Stimulated activated CD8-positive, alpha-beta memory T cell treated with anti-CD3 and anti-CD28 coated beads, Interleukin-7, amount 100 ng/mL, for 1 hour (primary cell): ENCODE measurements at places on chromosomes 7 and 10.

DNA sequence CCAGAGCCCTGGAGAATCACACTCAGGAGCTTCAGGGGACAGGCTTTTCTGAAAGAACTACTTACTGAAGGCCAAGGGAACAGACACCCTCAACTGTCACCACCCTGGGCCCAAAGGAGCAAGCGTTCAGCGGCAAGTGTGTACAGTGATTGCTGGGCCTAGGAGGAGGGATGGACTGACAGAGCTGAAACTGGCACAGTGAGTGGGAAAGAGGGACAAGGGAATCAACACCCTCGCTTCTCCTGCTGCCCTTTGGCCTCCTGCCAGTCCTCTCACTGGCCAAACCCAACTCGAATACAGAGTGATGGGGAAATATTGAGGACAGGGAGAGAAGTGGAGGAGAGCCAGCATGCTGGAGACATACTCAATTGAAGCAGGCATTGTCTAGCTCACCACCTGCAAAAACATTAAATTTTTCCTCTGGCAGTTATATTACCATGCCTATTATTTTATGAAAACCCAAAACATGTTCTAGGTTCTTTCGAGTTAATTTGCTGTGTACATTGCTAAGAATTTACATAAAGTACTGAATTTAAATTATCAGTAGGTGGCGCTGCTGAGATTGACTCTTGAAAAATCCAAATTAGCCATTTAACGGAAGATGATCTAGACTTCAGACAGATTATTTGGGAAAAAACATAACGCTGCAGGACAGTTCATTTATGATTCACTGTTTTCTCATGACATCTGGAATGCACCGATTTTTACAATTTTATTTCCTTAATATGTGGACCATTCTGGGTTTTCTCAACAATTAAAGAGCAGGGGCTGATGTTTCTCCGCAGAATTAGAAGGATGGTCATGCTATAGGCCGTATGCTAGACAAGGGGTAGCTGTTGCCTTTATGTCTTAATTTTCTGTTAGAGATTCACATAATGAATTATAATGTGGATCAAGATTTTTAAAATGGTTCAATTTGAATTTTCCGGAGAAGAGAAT, 14.7 kb upstream of the TMEM236 start:
- DNase-seq = no peak

DNA sequence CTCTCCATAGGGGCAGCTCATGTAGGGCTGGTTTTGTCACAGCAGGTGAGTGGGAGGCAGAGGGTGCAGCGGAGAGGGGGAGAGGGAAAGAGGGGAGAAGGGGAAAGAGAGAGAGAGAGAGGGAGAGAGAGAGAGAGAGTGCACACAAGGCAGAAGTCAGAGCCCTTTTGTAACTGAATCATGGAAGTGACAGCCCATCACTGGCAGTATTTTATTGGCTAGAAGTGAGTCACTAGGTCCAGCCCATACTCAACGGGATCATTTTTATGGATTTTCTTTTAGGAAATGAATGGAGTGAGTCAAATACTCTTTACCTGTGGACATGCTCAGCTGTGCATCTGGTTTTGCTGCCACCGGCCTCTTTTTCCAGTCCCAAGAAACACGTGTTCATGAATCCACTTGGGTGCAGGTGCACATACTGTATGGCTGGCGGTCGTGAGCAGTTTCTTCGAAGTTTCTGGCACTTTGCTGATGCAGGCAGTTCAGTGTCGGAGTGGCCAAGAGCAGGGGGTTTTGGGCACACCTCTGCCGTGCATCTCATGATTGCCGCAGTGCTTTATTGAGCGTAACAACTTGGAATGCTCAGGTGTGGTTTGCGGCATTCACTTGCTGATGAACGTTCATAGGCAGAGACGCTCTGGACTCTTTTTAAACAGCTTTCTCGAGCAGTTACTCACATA, 40.3 kb downstream of the DOCK1 start:
- DNase-seq = no peak

- DNase-seq = no peak
Measured at GRCh38 chr10:28253169-28253785, 49.6 kb downstream of the MPP7 start.

- DNase-seq = no peak
Measured at GRCh38 chr7:7522421-7522820, 13.3 kb downstream of the COL28A1 start.

GRCh38 chr7:65477326-65477725, 103.7 kb downstream of the ZNF92 start:
- no peak for DNase-seq

DNA sequence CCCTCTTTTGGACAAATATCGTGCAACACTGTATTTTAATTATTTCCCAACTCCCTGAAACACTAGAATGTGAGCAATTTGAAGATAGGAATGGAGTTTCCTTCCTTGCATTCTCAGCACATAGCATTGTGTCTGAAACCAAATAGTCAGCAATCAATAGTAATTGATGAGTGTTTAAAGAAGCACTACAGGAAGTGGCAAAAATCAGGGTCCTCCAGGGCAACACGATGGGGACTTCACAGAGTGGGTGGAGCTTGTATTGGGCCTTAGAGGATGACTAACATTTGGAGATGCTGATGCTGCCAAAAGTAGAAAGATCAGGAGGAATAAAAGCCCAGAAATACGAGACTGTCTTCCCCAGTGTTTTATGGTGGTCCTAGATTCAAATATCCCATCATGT, 94.9 kb downstream of the NPSR1 start:
- DNase-seq = no peak

GRCh38 chr7:12092499-12093130, 118.5 kb upstream of the TMEM106B start:
- DNase-seq = no peak

DNA sequence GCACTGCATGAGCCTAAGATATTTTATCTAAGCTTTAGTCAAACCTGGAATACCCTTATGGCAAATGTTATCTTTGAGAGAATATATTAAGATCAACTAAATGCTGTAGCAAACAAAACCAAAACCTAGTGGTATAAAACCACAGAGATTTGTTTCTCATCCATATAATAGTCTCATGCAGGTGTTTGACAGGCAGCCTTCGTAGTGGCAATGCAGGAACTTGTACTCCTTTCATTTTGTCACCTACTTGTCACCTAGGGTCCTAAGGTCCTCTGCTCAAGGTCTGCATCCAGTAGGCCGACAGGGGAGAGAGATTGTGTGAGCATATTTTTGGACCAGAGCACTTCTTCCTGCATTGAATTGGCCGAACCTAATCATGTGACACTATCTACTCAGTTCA, 352.6 kb downstream of the GPR37 start:
- DNase-seq = no peak

GRCh38 chr7:150898475-150899011, 46.2 kb downstream of the AOC1 start:
- peak; percentile 54 for DNase-seq

DNA sequence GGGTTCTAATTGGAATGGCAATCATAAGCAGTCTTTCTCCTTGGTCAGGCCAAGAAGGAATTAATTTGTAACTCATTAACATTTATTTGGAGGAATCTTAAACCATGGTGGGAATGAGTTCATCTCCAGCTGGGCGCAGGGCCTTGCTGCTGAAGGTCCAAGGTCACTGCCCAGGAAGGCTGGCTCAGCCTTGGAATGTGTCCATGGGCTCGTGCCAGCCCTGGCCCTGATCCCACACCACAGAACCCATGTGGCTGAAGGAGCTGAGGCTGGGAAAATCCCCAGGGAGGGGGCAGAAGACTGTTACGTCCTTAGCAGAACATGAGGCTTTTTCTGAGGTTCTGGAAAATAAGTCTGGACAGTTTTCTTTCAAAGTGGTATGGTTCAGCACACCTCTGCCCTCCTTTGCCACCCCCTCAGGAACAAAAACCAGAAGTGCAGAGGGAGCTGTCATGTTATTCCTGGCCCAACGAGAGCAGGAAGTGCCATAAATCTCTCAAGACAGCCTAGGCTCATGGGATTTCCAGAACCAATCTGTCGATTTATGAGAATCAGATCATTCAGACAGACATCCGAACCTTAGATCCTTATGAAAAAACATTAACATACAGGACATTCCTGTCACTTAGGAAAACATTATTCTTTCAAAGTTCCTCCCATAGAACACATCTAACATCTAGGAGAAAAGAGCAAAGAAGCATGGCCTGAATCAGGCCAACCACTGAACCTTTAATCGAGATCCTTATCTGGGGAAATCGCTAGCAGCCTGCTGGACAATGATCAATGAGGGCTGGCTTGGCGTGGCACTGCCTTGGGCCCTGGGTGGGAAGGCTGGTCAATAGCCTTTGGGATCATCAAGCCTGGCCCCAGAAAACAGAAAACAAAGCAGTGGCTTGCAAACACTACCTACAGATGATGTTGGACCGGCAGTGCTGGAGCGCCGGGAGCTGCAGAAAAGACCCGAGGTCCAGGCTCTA, 134.3 kb downstream of the TAX1BP1 start:
- DNase-seq = no peak

GRCh38 chr10:117212176-117212575, 14.9 kb downstream of the KCNK18 start:
- DNase-seq = no peak

DNA sequence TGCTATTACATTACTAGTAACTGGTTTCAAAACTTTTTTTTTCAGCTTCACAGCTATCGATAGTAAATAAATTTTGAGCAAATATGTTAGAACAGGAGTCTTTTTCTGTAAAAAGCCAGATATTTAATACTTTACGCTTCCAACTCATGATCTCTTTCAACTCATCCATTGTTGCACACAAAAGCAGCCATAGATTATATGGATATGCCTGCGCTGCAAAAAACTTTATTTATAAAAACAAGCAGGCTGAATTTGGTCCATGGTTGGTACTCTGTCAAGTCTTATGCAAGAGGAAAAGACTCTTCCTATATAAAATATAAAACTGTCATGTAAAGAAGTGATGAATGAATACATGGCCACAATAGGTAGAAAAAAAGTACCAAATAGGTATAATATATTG, 31.1 kb downstream of the WASL start:
- DNase-seq = no peak

DNA sequence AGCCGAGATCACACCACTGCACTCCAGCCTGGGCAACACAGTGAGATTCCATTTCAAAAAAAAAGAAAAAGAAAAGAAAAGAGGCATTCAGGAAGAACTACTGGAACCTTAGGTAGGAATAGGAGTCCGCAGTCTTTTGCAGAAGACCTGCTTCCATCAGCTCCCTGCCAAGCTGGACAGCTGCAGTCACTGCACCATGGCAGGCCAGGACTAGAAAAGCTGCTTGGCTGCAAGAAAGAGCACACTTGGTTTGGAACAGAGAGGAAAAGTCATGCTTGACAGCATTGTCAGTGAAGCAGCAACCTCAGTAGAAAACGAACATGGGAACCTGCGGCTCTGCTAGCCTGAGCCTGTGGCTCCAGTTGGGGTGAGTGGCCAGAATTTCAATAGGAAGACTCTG, 104.3 kb downstream of the MARCHF5 start:
- no peak for DNase-seq

DNA sequence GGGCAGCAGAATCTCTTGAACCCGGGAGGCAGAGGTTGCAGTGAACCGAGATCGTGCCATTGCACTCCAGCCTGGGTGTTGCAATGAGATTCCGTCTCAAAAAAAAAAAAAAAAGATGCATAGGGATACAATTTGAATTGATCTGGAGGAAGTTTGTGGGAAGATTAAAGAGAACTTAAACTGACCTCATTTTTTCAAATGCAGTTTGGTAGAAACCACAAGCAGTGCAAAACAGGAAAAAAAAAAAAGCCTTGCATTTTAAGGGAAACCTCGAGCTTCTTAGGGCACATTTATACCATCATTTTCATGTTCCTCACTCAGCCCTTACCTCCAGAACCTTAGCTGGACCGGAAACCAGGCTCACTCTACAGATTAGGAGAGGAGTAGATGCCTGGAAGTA, 2.8 kb downstream of the KCTD7 start:
- DNase-seq = no peak

GRCh38 chr7:76358481-76359110, at the start of gene YWHAG:
Gene YWHAG (minus strand): TSS chr7:76358991. CDS start chr7:76358808, 183 bp downstream.
- peak; percentile 79 for DNase-seq

DNA sequence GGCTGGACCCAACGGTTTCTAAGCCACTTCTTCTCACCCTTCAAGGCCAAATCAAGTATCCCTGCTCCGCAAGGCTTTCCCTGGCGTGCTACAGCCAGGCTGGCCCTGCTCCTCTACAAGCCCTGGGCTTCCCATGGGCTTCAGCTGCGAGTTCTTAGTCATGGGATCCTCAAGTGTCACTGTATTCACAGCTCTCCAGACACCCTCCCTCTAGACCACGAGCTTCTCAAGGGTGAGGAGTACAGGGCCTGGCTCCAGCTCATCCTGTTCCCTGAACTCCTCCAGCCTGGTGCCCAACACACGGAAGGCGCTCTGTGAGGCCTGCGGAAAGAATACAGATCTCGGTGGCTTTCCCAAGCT, 38.8 kb downstream of the FAM53B start:
- DNase-seq = no peak

GRCh38 chr7:127824682-127825081, 172.7 kb downstream of the SND1 start:
- DNase-seq = no peak

GRCh38 chr7:107742678-107743566, 1.0 kb upstream of the CBLL1 start:
- peak; percentile 47 for DNase-seq

GRCh38 chr7:158623241-158623640, 35.6 kb upstream of the PTPRN2 start:
- DNase-seq = no peak

- DNase-seq = no peak
Measured at GRCh38 chr7:114026486-114027089, 107.8 kb upstream of the PPP1R3A start.

DNA sequence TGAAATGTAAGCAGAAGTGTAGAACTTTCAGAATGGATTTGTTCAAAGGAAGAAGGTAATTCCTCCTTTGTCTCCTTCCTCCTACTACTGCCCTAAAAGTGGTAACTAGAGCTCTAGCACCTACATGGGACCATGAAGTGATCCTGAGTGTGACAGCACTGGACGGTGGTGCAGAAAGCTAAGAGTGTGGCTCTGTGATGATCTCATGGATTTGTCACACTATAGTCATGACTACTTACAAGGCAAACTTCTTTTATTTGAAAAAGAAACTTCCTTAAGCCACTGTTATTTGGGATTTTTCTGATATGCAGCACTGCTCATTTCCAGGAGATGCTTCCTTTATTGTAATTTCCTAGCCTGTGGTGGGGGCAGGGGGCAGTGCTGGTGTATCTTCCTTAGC, 5.8 kb upstream of the FHIP2A start:
- no peak for DNase-seq

GRCh38 chr7:152661479-152661878, 14.5 kb downstream of the XRCC2 start:
- no peak for DNase-seq

- DNase-seq = no peak
Measured at GRCh38 chr7:55200441-55200840, 164.7 kb upstream of the LANCL2 start.

GRCh38 chr10:13213163-13213562, 21.0 kb downstream of the UCMA start:
- no peak for DNase-seq
